NCI-H526 (cell line): ENCODE measurements at places on chromosomes 6 and 20.

GRCh38 chr6:6788394-6789032 lies 200.0 kb downstream of the LY86 start:
- no peak for DNase-seq

GRCh38 chr6:11277275-11278206 lies 45.1 kb upstream of the NEDD9 start:
- DNase-seq = no peak

DNA sequence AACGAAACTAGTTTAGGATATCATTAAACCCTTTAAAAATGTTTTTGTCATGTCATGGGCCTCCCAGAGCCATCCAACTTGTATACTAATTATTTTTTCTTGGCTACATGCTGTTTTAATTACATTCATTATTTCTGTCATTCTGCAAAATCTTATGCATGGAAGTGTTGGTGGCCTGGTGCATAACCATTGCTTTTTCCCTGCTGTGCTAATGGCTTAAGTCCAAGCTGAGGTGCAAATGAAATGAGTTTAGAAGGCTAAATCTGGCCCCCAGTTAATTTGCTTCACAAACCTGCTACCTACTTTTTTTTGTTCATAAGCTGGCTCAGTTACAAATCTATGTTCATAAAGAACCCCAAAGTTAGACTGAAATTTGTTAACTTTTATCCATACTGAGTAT lies 1249.9 kb downstream of the EPHA7 start:
- no peak for DNase-seq

DNA sequence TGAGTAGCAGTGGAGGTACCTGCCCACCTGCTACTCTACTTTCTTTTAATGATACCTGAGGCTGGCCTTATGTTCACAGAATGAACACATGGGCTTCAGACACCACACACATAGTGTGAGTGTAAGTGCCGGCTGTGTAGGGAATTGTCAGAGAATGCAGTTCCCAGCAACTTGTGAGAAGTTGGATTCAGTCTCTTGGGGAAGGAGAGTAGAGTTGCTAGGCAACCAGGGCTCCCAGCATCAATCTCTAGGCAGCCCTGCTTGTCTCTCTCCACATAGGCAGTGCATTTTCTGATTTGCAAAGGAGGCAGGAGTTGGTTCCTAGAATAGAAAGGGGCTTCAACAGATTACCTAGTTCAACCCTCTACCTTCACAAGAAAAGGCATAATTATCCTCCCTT lies 74.1 kb downstream of the BFSP1 start:
- no peak for DNase-seq

- DNase-seq = no peak
These were observed 47.8 kb upstream of the NRSN1 start for GRCh38 chr6:24078200-24078599.

DNA sequence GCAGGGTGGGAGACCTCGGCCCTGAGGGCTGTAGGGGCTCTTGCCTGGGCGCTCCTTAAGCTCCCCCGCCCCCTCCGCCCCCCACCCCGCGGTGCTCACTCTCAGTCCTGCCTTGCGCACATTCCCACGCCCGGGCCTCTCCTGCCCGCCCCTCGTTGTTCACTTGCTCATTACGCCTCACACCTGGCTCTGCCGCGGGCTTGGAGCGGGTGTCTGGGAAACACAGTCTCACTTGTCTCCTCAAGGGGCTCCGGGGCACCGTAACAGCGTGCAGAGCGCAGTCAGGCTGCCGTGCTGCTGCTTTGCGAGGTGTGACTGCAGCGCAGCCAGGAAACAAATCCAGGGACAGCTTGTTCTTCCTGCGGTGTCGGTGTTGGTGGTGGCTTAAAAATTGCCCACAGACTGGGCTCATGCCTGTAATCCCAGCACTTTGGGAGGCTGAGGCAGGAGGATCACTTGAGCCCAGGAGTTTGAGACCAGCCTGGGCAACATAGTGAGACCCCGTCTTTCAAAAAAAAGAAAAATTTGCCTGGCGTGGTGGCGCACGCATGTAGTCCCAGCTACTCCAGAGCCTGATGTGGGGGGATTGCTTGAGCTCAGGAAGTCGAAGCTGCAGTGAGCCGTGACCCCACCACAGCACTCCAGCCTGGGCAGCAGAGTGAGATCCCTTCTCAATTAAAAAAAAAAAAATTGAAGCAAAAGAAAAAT lies 4.6 kb downstream of the NPBWR2 start:
- DNase-seq = peak; percentile 93
